ENCODE measurements at places on chromosomes 7 and 10. TPM values are rescaled to one million over a fixed set of nuclear protein-coding genes. Genes with fewer than 3 reads are reported as not detected.

Gene LRRN3
- 4.4 TPM for total RNA-seq

Gene COG5
- total RNA-seq, result 38.9 TPM

Gene FAM25C
- total RNA-seq, result not detected

Gene CEP55
- total RNA-seq, result 91.3 TPM

Gene GIMAP6
- total RNA-seq, result 28.9 TPM

Gene PRKAR2B
- total RNA-seq, result 1.4 TPM
